ENCODE measurements at places on chromosomes 16 and 17. TPM values are rescaled to one million over a fixed set of nuclear protein-coding genes. Genes with fewer than 3 reads are reported as not detected.

DNA sequence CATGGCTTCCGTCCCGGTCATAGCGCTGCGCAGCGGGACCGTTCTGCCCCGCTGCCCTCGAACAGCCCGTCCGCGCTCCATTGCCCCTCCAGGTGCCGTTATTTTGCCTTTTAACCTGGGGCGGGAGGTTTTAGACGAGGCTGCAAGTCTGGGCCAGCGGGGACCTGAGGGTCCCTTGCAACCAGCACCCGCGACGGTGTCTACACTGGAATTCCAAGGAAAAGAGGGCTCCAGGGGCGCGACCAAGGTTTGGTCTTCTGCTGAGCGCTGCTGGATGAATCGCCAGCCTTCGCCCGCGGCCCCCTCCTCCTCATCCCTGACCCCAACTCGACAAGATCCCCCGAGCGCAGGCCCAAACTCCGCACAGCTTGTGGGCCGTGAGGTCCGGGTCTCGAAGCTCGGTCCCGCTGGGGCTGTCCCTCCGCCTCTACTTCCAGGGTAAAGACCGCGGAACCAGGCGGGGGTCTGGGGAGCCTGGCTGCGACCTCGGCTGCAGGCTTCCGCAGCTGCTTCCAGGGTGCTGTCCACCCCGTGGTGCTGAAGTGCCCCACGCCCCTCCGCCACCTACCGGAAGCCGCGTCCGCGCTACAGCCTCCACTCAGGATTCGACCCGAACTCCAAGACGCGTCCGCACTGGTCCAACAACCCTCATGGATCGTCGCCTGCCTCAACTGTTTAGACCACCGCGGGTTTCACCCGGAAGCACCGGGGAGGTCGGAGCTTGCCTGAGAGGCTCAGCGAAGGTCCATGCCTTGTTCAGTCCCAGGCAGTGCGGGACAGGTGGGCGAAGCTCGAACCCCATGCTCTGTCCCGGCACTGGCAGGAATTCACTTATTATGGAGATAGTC is 10.1 kb upstream of the CA4 start:
- H3K36me3 ChIP-seq, result no peaks in the 10 kb centered on the region
- H3K27ac ChIP-seq, result no peak overlapping the region
- no peak overlapping the region for H3K4me3 ChIP-seq
- peaks cover 30% of the 10 kb centered on the region for H3K27me3 ChIP-seq
- peaks cover 12% of the 10 kb centered on the region for H3K4me1 ChIP-seq

Gene HS3ST3B1
- 5.3 TPM for total RNA-seq

Gene TTYH2
- total RNA-seq, result 7.1 TPM

Gene ASGR1
- 2.1 TPM for total RNA-seq

GRCh38 chr16:19283637-19284036 is 1.9 kb upstream of the CLEC19A start:
- H3K4me3 ChIP-seq, result no peak overlapping the region
- no peak for DNase-seq
- H3K4me1 ChIP-seq, result no peaks in the 10 kb centered on the region
- no peaks in the 10 kb centered on the region for H3K27me3 ChIP-seq
- no peak overlapping the region for H3K27ac ChIP-seq

DNA sequence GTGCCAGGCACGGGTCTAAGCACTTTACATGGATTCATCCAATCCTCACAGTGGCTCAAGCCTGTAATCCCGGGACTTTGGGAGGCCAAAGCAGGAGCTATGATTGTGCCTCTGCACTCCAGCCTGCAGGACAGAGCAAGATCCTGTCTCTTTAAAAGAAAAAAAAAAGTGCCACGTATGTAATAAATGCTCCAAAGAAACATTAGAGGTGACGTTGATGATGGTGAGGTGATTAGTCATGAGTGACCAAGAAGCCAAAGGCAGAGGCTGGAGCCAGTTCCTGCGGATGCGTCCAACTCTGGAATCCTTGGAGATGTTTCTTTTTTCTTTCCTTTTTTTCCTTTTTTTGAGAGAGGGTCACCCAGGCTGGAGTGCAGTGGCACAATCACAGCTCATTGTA is 59.4 kb upstream of the SIAH1 start:
- H3K36me3 ChIP-seq, result no peaks in the 10 kb centered on the region
- H3K4me3 ChIP-seq, result no peak overlapping the region
- peak overlapping the region; percentile 54 for H3K27ac ChIP-seq
- peaks cover 6% of the 10 kb centered on the region for H3K4me1 ChIP-seq

Gene KRTAP2-3
- total RNA-seq, result 0.28 TPM

GRCh38 chr17:39608142-39608981 is 642 bp upstream of the NEUROD2 start:
- no peak for DNase-seq
- H3K27me3 ChIP-seq, result peaks cover 36% of the 10 kb centered on the region
- no peaks in the 10 kb centered on the region for H3K36me3 ChIP-seq
- no peak overlapping the region for H3K27ac ChIP-seq

- H3K4me1 ChIP-seq, result no peaks in the 10 kb centered on the region
- no peaks in the 10 kb centered on the region for H3K36me3 ChIP-seq
- no peak overlapping the region for H3K27ac ChIP-seq
- H3K27me3 ChIP-seq, result no peaks in the 10 kb centered on the region
Observed at GRCh38 chr16:86765389-86766026, 187.2 kb downstream of the FOXL1 start.

GRCh38 chr17:14756479-14756878 is 455.6 kb downstream of the HS3ST3B1 start:
- H3K4me1 ChIP-seq, result no peaks in the 10 kb centered on the region
- DNase-seq, result peak; percentile 45
- H3K36me3 ChIP-seq, result no peaks in the 10 kb centered on the region
- no peaks in the 10 kb centered on the region for H3K27me3 ChIP-seq

DNA sequence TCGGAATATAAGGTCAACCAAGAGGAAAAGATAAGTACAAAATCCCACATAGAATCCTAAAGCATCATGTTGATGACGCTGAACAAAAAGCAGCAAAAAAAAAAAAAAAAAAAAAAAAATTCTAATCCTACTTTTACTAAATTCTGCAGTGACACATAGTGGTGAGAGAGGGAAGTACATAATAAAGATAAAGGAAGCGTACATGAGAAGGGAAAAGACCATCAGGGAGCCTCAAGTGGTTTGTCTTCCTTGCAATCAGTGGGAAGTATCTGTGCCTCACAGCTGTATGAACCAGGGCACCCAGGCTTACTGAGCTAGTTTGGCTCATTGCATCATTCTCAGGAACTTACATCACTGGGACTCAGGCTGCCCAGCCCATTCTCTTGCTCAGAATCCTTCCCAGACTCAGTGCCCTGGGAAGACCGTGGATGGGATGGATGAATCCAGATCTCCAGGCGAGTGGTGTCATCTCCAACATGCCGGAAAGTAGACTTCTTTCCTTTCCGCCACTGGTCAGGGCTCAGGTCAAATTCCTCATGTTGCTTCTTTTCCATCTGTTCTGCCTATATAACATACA is 21.2 kb downstream of the SMG6 start:
- H3K27ac ChIP-seq, result no peak overlapping the region
- H3K4me1 ChIP-seq, result no peaks in the 10 kb centered on the region
- H3K27me3 ChIP-seq, result no peaks in the 10 kb centered on the region
- DNase-seq, result peak; percentile 83
- peaks cover 10% of the 10 kb centered on the region for H3K36me3 ChIP-seq
- H3K4me3 ChIP-seq, result no peak overlapping the region

DNA sequence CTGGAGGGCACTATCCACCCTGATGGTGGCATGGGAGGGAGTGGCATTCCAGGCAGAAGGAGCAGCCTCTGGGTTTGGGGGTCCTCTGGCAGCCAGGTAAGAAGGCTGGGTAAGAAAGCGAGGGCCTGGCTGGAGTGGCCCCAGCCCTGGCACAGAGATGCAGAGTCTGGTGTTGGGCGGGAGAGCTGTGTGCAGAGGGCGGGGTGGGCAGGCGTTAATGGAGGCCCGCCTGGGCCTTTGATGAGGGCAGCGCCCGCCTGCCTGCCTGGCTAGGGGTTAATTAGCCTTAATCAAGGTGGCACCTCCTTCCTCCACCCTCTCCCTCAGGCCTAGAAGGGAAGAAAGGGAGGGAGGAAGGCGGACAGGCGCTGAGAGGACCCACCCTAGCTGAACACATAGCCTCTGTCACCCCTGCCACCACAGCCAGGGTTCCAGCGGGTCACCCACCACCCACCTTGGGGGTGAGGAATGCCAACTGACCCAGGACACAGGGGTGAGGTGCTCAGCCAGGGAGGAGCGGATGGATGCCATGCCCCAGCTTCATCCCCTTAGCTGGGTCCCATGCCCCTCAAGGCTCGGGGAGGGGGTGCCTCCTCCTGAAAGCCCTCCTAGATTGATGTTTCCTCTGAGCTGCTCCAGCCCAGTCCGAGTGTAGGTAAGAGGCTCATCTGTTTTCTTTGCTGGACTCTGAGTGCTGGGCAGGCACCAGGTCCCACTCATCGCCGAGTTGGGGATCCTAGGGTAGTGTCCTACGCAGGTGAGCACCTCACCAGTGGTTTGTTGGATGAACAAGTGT is 13.4 kb upstream of the FAM83G start:
- H3K36me3 ChIP-seq, result no peaks in the 10 kb centered on the region
- H3K4me1 ChIP-seq, result no peaks in the 10 kb centered on the region
- DNase-seq, result no peak
- no peak overlapping the region for H3K27ac ChIP-seq

DNA sequence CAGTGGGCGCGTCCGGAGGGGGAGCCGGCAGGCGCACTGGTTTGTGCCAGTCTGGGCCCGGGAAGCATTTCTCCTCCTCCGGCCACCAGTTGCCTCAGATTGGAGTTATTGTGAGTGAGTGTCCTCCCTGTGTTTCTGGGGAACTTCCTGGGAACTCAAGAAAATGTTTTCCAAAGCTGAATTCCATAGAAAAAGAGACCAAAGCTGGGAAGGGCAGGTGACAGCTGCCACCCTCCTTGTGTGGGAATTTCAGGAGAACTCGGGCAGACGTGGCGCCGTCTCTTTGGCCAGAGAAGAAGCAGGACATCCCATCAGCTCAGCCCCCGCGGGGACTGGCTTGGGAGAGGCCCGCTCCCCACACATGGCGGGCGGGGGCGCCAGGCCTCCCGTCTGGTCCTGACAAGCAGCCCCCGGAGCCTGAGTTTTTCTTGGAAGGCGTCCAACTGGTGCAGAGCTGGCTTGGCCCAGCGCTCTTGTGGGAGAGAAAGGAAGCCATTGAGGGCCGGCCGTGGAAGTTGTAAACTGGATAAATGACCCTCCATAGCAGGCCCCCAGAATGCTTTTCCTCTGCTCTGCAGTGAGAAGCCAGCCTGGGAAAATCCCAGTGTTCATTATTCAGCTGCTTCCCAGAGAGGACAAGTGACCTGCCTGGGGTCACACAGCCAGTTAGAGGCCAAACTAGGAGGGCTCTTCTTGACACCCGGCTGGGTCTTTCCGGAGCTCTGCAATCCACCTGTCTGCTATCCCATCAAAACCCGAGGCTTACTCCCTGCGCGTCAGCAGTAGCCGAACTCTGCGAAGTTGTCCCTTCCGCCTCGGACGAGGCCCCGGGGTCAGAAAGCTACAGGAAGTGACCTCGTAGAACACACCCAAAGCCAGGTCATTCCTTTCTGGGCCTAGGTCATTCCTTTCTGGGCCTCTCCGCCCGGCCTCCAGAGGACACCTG is 39.2 kb upstream of the GSE1 start:
- H3K4me1 ChIP-seq, result peaks cover 65% of the 10 kb centered on the region
- H3K36me3 ChIP-seq, result no peaks in the 10 kb centered on the region
- DNase-seq, result peak; percentile 97
- H3K27me3 ChIP-seq, result no peaks in the 10 kb centered on the region
- H3K27ac ChIP-seq, result peak overlapping the region; percentile 71

GRCh38 chr16:1782408-1783264 is at the start of the genes NUBP2 and SPSB3:
Gene NUBP2, plus strand, starts transcription at chr16:1782960. Its CDS starts 61 bp downstream, at chr16:1783021.
Gene SPSB3, minus strand, starts transcription at chr16:1782571. Its CDS starts 1,088 bp downstream, at chr16:1781483.
- no peaks in the 10 kb centered on the region for H3K27me3 ChIP-seq
- peak; percentile 100 for DNase-seq
- peak within 1 kb of the TSS; percentile 66 for H3K4me3 ChIP-seq
- H3K36me3 ChIP-seq, result no peaks in the 10 kb centered on the region
- peaks cover 12% of the 10 kb centered on the region for H3K4me1 ChIP-seq
- H3K27ac ChIP-seq, result peak within 1 kb of the TSS; percentile 32

Gene C16orf46
- 1.7 TPM for total RNA-seq

Gene AANAT
- not detected for total RNA-seq

Gene ENPP7
- total RNA-seq, result 0.94 TPM

GRCh38 chr16:15973421-15973820 is 24.0 kb downstream of the ABCC1 start:
- no peak for DNase-seq
- H3K4me3 ChIP-seq, result no peak overlapping the region
- no peak overlapping the region for H3K27ac ChIP-seq

Gene FOXN1
- not detected for total RNA-seq

DNA sequence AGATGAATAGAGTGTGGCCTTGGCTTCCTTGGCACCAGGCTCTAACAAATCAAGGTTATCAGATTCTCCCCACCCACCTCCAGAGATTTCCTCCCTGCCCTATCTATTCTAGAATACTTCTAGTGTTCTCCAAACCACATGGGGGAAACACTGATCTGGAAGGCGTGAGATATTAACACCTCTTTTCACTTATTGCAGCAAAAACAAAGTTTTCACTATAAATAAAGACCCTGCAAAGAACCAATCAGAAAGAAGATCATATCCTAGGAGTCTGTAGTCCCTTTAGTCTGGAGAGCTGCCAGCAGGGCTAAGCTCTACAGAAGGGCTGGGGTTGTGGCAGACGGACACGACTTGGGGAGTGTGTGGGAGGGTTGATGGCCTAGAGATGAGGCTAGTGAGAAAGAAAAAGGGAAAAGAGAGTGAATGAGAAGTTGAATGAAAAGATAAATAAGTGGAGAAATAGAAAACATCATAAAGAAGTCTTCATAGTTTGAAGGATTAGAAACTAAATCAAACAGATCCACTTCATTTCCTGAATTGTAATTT is 8.6 kb upstream of the SKAP1 start:
- H3K27ac ChIP-seq, result no peak overlapping the region
- no peaks in the 10 kb centered on the region for H3K36me3 ChIP-seq
- H3K27me3 ChIP-seq, result no peaks in the 10 kb centered on the region
- H3K4me1 ChIP-seq, result no peaks in the 10 kb centered on the region
- no peak overlapping the region for H3K4me3 ChIP-seq

- H3K36me3 ChIP-seq, result peaks cover 5% of the 10 kb centered on the region
- no peak for DNase-seq
- H3K27ac ChIP-seq, result no peak overlapping the region
- no peaks in the 10 kb centered on the region for H3K4me1 ChIP-seq
- H3K4me3 ChIP-seq, result no peak overlapping the region
Observed at GRCh38 chr17:8532021-8532420, 96.3 kb downstream of the NDEL1 start.

Gene SCGB1C2
- not detected for total RNA-seq

DNA sequence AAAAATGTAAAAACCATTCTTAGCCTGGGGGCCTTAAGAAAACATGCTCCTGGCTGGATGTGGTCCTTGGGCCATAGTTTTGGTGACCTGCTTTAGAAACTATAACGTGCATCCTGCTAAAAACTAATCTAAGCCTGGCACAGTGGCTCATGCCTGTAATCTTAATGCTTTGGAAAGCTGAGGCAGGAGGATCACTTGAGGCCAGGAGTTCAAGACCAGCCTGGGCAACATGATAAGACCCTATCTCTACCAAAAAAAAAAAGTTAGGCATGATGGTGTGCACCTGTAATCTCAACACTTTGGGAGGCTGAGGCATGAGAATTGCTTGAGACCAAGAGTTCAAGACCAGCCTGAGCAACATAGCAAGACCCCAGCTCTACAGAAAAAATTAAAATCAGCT is 183.8 kb upstream of the CHMP6 start:
- H3K27me3 ChIP-seq, result no peaks in the 10 kb centered on the region
- H3K27ac ChIP-seq, result no peak overlapping the region
- H3K4me3 ChIP-seq, result no peak overlapping the region
- no peak for DNase-seq
- H3K4me1 ChIP-seq, result no peaks in the 10 kb centered on the region
